NCI-H524 (cell line): ENCODE measurements at places on chromosomes 3 and 15.
A peak's percentile ranks its signal among the peaks of the same experiment; 100 is the strongest.

- DNase-seq: no peak
Observed at GRCh38 chr3:69376731-69377130, 9.2 kb downstream of the FRMD4B start.

- peak; percentile 4 for DNase-seq
Observed at GRCh38 chr3:177833332-177833731, 636.0 kb upstream of the TBL1XR1 start.

GRCh38 chr15:25830844-25831451, 32.2 kb downstream of the ATP10A start:
- no peak for DNase-seq

DNA sequence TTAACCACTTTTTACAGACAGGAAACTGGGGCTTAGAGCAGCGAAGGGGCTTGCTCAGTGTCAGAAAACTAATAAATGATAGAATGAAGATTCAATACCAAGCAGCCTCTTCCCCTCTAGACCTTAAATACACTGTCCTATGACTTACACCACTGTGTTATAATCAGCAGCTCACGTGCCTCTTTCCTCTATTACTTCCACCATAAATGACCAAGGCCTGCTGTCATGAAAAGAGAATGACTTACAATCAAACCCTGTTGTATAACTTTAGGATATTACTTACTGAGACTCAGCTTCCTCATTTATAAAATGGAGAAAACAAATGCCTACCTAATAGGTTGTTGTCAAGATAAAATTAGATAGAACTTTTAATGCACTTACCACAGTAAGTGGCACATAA, 11.6 kb downstream of the FMN1 start:
- DNase-seq: no peak

GRCh38 chr3:37773911-37774310, 87.8 kb upstream of the CTDSPL start:
- DNase-seq: no peak

DNA sequence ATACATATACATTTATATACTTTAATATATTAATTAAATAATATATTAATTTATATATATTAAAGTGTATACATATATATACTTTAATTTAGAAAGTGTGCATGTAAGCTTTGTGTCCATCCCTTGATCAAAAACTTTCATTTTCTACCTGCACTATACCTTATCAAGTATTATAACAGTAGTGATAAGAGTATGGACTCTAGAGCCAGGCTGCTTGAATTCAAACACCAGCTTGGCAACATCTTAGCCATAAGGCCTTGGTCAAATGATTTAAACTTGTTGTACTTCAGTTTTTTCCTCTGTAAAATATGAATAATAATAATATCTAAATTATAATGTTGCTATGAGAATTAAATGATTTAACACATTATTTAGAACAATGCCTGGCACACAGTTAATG, 327.6 kb upstream of the NECTIN3 start:
- DNase-seq: no peak

DNA sequence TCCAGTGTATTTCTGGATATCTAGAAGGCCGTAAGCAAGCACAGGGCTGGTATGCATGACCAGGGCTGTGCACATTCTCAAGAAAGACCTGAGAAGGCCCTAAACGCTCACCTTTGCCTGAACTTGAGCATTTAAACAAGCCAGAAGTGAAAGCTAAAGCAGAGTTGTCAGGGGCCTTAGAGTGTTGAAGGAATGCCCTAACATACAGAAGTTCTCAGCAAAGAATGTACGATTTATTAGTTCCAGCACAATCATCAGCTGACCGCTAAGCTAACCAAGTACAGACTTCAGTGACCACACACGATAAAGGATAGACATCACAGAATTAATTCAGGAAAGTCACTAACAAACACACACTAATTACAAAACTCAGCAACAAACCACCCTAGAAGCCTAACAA, 8.7 kb downstream of the HLTF start:
- DNase-seq: no peak

DNA sequence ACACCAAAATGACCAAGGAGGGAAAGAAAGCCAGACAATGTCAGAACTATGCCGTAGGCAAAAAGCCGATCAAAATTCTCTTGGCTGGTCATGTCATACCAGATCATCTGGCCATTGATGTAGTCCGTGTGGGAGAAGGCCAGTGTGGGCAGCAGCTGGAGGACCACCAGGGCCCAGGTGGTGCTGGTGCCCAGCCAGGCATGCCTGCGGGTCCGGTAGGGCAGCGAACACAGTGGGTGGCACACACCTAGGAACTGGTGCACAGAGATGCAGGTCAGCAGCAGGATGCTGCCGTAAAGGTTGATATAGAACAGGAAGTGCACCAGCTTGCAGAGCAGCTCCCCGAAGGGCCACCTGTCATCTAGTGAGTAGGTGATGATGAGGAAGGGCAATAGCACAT, 39.5 kb downstream of the MFSD1 start:
- DNase-seq: no peak

GRCh38 chr15:40695469-40695890, 506 bp downstream of the RAD51 start:
- no peak for DNase-seq

- no peak for DNase-seq
Observed at GRCh38 chr3:182671942-182672341, 121.4 kb upstream of the ATP11B start.

DNA sequence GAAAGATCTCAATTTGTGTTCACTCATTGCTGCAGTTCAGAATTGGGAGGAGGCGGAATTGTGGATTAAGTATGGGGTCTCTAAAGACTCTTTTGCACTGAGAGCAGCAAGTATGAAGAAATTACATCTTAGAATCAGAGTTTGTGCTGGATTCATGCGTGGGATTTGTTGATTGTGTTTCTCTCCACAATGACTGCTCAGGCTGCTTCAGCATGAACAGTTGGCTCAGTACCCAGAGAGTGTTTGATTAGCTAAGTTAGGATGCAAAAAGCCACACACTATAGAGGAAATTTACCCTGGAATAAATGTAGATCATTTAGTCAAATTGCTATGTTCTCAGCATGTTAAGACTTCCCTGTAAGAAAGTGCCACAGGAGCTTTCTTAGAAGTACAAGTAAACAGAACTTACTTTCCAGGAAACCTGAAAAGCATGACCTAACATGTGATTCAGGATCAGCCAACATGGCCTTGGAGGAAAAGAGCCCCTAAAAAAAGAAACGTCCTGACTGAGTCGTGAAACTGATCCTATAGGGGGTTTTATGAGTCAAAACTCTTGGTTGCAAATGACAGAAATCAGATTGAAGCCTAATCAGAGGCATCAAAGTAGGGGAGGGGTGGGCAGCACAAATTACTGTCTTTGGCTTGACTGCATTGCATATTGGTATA, 32.6 kb downstream of the HHLA2 start:
- no peak for DNase-seq

GRCh38 chr3:69712933-69713332, 26.3 kb upstream of the MITF start:
- DNase-seq: no peak

DNA sequence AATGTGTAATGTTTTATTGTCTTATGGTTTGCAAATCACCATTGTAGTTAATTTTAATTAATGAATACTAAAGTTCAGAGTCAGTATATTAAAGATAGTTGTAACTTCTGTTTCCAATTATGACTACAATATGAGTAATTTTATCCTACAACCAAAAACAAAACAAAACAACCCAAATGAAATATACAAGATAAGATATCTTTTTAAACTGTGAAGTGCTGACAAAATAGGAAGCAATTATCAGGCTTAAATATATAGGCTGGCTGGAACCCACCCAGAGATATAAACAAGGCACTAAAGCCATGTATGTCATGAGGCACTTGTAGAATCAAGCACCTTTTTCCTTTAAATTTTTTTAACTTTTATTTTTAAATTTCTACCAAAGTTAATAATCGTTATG, 108.6 kb upstream of the LRRFIP2 start:
- DNase-seq: no peak

DNA sequence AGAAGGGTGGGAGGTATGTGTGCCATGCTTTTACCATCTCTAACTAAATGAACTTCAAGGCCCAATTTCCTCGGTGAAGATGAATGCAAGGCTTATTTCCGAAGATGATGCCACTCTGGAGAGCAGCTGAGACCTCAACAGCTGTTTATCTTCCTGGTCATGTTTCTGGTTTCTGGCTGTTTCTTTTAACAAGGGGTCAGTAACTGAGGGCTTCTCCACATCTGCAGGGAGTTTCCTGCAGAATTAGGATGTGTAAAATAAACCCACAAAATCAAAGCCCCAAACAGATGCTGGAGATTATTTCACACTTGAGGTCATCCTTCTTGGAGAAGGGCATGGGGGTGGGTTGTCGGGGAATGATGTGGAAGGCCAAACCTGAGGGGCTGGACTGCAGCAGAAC, 220.3 kb downstream of the THSD4 start:
- no peak for DNase-seq

GRCh38 chr3:71395470-71395869, 188.1 kb downstream of the FOXP1 start:
- no peak for DNase-seq

DNA sequence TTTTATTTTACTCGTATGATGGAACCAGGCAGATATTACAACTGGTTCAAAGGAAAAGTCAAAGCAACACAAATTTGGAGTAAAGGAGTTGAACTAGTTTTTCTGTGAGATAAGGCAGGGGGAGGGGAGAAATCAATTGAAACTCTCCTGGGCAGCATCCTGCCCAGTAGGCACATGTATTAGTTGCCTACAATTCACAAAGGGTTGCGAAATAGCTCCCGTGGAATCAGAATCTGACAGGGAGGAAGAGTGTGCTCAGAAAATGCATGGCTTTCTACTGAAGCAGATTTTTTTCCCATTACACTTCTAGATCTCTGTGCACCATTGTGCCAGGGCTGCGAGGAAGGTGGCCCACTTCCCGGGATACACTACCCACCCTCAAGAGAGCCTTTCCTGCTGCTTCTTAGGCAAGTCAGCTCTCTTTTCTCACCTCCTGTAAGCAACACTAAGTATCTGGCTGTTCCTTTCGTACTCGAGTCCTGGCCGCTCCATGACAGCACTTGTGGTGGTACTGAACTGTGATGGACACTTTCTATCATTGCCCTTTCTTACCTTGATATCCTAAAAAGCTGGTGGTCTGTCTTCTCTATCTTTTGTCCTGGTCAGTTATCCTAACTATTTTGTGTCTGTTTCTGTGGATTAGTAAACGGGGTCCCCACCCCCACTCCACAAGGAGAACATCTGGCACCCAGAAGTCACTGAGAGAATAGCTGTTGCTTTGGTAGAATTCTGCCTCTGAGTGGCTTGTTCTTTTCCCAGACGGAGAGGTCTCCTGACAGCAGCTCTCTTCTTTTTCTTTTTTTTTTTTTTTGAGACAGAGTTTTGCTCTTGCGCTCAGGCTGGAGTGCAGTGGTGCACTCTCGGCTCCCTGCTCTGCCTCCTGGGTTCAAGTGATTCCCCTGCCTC, 74.8 kb downstream of the RPL39L start:
- DNase-seq: no peak

GRCh38 chr3:99808163-99808794, 9.4 kb upstream of the CMSS1 start:
- DNase-seq: peak; percentile 23

DNA sequence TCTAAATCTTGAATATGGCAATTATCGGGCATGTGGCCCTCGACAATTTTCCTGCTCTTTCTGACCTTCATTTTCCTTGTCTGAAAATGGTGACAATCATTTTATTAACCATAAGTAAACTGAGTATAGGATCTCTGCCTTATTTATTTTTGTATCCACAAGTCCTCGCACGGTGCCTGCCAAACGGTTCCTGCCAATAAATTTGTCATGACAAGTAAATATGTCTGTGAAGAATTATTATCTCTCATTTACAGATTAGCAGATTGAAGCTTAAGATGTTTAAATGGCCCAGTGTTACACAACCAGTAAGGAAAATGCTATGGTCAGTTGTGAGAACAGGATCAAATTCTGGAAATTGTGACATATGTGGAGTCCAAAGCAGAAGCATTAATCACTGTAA, 65.9 kb upstream of the ARL6 start:
- DNase-seq: no peak

GRCh38 chr3:194370753-194371152, 1.2 kb upstream of the LRRC15 start:
- DNase-seq: no peak

- no peak for DNase-seq
Observed at GRCh38 chr15:26157081-26157480, 294.0 kb upstream of the ATP10A start.

DNA sequence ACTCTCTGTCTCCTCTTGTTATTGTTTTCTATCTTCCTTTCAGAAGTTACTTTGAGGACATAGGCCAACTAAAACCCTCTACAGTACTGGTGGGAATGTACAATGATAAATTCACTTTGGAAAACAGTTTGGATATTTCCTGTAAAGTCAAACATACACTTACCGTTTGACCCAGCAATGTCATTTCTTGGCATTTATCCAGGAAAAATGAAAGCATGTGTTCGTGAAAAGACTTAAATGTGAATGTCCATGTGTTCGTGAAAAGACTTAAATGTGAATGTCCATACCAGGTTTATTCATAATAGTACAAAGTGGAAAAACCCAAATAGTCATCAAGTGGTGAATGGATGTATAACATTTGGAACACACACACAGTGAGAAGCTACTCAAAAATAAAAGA, 361.5 kb upstream of the DPH6 start:
- DNase-seq: no peak

DNA sequence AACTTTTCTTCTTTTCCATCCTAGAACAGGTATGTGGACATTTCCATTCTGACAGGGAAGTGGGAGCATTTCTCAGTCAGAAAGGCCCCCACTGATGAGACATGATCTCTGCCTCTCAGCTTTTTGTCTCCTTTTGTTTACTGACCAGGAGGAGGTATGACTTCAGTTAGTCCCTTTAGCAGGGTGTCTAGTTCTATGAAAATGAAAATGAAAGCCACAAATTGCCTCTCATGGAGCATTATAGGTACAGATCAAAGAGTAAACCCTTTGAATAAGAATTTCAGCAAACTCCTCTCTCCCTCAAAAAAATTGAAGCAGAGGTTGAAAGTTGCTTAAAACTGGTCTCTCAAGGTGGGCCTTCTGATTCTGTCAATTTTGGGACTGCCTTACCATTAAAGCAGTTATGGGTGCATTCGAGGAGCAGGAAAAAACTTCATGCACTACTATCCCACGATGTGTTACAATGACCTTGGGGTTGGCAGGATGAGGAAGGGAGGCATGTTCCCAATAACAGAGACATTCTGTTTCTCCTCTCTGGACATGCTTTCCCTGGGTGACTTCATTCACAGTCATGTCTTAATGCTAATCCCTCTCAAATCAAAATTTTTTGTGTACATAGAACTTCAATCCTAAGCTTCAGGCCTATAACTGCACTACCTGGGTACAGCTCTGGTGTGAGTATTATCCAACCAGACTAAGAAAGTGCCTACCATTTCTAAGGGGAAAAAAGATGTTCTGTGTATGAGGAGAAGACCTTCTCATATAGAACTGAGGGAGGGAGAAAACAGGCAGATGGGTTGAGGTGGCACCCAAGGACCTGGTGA, 50.6 kb upstream of the TBC1D23 start:
- no peak for DNase-seq

- no peak for DNase-seq
Observed at GRCh38 chr3:117691526-117691925, 981.9 kb downstream of the TUSC7 start.

DNA sequence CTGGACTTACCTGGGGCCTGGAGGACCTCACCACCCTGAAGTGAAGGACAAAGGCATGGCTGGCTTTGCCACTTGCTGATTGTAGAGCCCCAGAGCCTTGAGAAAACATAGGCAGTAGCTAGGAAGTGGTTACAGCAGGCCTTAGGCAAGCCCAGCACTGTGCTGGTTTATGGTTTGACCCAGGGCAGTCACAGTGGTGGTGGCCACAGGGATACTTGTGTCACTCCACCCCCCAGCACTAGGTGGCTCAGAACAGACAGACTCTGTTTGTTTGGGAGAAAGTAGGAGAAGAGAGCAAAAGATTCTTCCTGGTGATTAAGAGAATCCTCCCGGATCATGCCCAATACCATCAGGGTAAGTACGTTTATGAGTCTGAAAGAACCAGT, 13.2 kb upstream of the COL8A1 start:
- DNase-seq: no peak
